ENCODE measurements at places on chromosomes 5 and 9.

DNA sequence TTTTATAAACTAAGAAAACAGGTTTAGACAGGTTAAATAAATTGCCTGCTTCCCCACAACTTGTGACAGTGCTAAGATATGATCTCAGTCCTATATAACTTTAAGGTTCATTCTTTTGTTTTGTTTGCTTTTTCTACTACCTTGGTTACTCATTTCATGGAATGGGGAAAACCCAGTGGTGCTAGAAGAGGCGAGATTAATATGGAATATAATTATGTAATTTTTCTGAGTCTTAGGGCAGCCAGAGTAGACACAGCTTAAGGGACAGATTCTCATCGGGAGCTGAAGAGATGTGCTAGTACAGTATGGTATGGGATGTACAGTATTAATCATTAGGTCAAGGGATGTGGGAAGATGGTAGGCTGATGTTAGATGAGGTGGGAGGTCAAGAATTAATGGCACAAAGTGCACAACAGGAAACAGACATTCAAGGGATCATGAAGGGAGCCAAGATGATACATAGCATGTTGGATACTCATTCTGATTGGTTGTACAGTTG lies 6.2 kb downstream of the TRIM32 start:
- no peak overlapping the region for H3K4me3 ChIP-seq
- H3K27ac ChIP-seq: no peak overlapping the region
- no peak for DNase-seq
- H3K36me3 ChIP-seq: peaks cover 1% of the 10 kb centered on the region
- no peaks in the 10 kb centered on the region for H3K27me3 ChIP-seq

GRCh38 chr9:16342246-16343020 lies 528.0 kb downstream of the BNC2 start:
- no peaks in the 10 kb centered on the region for H3K4me1 ChIP-seq
- DNase-seq: no peak
- H3K27me3 ChIP-seq: no peaks in the 10 kb centered on the region

DNA sequence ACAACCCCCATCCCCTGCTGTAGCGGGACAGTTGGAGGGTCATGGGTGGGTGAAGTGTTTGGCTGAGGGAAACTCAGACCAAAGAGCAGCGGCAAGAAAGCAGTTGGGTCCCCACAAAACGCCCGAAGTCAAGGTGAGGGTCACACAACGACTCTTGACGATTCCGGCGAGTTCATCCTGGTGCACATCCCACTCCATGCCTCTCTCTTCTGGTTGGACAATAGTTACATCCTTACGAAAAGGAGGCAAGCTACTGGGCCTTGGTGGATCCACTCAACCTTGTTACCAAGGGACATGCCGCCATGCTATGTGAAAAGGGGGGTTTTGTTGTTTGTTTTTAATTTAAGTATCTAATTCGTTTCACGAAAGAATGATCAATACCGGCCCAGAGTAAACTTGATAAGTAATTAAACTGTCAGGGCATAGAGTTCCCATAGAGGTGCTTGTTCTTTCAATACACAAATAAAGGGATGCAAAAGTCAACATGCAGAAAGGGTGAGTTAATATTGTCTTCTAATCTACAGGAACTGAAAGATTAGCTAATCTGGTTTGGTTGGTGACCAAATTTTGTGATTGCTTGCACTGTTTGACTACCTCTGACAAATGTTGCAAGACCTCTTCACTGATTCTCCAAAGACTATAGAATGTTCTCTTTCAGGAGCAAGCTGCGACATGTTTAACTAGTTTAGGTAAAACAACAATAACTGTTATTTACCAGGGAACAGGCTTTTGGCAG lies 732 bp upstream of the SMIM15 start:
- peak; percentile 24 for DNase-seq
- H3K4me1 ChIP-seq: peaks cover 37% of the 10 kb centered on the region
- peak overlapping the region; percentile 76 for H3K4me3 ChIP-seq
- peak overlapping the region; percentile 90 for H3K27ac ChIP-seq
- H3K36me3 ChIP-seq: no peaks in the 10 kb centered on the region

DNA sequence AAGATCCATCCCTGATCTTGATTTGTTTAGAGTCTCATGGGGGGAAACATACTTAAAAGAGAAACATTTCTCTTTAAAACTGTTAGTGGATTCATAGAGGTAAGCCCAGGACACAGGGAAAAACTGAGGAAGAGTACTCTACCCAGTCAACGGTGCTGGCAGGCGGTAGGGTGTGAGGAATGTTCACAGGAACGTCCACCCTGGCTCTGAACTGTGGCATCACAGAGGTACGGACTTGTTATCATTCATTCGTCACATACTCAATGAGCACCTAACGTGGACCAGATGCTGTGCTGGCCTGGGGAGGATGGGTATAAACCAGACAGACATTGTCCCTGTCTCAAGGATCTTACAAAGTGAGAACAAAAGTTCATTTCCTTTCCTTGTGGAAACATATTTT lies 18.8 kb upstream of the PPARGC1B start:
- H3K36me3 ChIP-seq: no peaks in the 10 kb centered on the region
- H3K27me3 ChIP-seq: no peaks in the 10 kb centered on the region
- H3K27ac ChIP-seq: no peak overlapping the region

DNA sequence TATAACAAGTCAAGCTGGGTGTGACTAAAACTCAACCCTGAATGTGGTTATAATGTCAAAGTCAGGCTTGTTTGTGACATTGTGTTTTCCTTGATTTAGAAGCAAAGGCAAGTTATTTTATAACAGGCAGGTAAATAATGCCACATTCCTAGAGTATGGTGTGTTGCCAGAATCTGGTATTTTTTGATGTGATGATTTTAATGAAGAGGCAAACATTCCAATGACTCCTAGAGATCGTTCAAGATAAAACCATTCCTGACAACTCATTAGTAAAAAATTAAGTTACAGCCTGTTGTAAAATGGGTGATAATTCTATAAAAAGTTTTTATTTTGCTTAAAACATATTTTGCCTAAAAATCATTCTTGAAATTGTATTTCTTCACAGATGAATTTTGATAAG lies 60.0 kb downstream of the RAB14 start:
- H3K4me1 ChIP-seq: no peaks in the 10 kb centered on the region
- no peak for DNase-seq
- H3K27ac ChIP-seq: no peak overlapping the region
- no peaks in the 10 kb centered on the region for H3K27me3 ChIP-seq
